Activated T-helper 1 cell treated with anti-CD3 and anti-CD28 coated beads, Interleukin-2, amount 50 U/mL, for 16 hours (primary cell): ENCODE measurements at places on chromosomes 5 and 9.

DNA sequence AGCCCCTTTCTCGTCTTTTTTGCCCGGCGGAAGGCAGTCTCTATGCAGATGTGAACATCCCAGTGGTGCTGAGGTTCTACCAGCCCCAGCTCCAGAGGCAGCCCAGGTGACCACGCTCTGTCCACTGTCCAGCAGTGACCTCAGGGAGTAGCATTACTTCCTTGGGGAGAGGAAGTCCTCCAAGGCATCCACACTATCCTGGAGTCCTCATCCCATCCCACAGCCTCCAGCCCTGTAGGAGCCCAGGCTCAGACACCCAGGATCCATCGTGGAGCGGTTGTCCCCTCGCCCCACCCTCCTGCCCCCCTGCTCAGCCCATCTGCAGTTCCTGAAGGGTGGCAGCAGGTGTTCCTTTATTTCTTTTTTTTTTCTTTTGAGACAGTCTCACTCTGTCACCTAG lies 294.5 kb upstream of the IRX4 start:
- no peak for DNase-seq

- DNase-seq = no peak
Measured at GRCh38 chr9:21683484-21684175, 118.8 kb upstream of the MTAP start.

- no peak for DNase-seq
Measured at GRCh38 chr9:122053567-122054350, 39.3 kb downstream of the TTLL11 start.

GRCh38 chr5:159878988-159879471 lies 37.3 kb upstream of the ADRA1B start:
- no peak for DNase-seq

GRCh38 chr9:94586814-94587213 lies 6.8 kb downstream of the FBP2 start:
- DNase-seq = no peak

- DNase-seq = no peak
Measured at GRCh38 chr9:127380479-127380878, 16.5 kb upstream of the SLC2A8 start.

GRCh38 chr9:133187561-133188005 lies 21.5 kb downstream of the OBP2B start:
- DNase-seq = no peak

DNA sequence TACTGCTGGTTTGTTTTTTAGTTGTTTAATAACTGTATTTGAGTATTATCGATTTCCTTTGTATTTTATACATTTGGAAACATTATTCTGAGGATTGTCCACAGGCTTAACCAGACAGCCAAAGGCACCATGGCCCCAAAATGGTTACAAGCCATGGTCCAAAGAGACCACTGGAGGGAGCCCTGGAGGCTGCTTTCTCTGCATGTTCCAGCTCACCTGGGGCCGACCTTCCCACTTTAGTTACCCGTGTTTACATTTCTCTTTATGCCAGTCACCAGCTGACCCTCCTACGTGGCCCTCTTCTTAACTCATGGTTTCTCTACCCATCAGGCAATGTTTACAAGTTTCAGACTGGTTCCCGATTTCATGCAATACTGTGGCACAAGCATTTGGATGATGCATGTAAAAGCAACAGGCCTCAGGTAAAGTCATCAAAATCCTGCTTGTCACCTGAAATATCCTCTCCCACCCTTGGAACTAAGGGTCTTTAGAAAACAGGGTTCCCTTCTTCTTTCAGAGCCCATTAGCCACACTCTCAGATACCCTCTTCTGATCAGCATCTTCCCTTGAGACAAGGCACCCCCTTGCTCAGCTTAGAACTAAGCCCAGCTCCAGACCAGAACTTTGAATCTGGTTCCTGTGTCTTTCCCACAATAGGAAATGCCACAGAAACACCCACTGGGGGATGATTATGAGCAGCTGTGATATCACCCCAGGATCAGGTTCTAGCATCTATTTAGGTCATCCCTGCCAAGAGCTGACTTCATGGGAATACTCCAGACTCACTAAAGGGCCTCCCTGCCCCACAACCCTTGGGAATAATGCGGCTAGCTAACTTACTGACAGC lies 49.9 kb upstream of the GARNL3 start:
- peak; percentile 30 for DNase-seq

GRCh38 chr5:147732291-147732883 lies 50.1 kb downstream of the JAKMIP2 start:
- no peak for DNase-seq

DNA sequence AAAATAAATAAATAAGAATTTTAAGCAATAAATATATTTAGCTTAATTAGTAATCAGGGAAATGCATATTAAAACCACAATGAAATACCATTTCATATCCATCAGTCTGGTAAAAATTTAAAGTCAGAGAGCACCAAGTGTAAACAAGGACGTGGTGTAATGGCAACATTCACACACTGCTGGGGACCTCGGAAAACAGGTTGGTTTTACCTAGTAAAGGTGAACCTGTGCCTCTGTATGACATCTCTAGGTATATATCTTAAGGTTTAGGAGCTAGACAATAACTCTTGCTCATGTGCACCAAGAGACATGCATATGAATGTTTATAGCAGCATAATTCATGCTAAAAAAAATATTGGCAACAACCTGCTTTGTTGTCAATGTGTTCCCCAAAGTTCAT lies 29.7 kb downstream of the FNBP1 start:
- no peak for DNase-seq

- DNase-seq = no peak
Measured at GRCh38 chr5:174073122-174073660, 27.7 kb downstream of the NSG2 start.

DNA sequence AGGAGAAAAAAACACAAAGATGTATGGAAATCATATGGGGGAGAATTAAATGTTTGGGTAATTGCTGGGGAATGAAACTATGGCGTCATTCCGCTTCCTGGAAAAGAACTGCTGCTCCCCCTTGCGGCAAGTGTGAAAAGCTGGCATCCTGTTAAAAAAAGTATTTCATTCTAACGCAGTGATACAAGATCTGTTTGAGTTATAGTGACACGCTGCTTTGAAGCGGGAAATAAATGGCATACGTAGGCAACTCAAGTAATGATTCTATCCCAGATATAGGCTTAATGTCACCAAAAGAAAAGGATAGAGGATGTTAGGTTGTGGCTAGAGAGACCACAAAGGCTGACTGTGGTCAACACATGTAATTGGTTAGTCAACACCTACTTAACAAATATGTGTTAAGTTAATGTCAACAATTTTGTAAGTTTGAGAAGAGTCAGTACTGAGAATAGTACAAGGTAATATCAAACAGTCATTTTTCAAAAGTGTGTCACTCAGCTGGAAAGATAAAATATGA lies 70.2 kb upstream of the ALDH1A1 start:
- DNase-seq = peak; percentile 4

- DNase-seq = no peak
Measured at GRCh38 chr5:164233791-164234190, 728.4 kb downstream of the MAT2B start.

GRCh38 chr9:127977009-127977883 lies 3.5 kb downstream of the EEIG1 start:
- DNase-seq = no peak

DNA sequence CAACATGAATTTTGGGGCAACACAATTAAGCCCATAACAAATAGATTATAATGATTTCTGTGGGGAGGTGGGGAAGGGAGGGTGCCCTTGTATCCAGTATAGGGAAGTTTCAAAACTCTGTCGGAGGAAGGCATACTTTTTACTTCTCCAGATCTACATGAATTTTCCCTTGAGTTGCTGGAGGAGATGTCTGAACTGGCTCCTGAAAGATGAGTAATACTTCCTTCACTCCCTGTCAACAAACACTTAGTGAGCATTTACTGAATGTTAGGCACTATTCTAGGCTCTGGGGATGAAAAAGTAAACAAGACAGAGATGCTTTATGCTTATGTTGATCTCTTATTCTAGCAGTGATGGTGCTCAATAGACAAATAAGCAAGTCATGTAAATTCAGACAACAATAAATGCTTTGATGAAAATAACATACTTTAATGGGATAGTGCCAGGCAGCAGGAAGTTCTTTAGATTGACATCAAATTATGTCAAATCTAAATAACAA lies 197.9 kb upstream of the ANKH start:
- no peak for DNase-seq

DNA sequence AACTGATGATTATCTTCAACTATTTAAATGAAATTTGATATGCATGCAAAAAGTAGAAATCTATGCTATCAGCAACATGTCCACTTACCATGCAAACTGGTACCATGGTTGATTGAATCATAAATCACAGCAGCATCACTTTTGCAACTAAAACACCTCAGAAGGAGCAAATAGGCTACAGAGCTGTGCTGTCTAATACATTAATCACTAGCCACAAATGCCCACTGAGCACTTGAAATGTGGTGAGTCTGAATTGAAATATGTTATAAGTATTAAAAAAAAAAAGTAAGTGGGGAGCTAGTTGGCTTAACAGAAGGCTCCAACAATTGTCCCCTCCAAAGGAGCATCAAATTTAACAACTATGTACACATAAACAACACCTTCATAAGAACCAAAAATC lies 112.5 kb downstream of the FAM114A2 start:
- no peak for DNase-seq

DNA sequence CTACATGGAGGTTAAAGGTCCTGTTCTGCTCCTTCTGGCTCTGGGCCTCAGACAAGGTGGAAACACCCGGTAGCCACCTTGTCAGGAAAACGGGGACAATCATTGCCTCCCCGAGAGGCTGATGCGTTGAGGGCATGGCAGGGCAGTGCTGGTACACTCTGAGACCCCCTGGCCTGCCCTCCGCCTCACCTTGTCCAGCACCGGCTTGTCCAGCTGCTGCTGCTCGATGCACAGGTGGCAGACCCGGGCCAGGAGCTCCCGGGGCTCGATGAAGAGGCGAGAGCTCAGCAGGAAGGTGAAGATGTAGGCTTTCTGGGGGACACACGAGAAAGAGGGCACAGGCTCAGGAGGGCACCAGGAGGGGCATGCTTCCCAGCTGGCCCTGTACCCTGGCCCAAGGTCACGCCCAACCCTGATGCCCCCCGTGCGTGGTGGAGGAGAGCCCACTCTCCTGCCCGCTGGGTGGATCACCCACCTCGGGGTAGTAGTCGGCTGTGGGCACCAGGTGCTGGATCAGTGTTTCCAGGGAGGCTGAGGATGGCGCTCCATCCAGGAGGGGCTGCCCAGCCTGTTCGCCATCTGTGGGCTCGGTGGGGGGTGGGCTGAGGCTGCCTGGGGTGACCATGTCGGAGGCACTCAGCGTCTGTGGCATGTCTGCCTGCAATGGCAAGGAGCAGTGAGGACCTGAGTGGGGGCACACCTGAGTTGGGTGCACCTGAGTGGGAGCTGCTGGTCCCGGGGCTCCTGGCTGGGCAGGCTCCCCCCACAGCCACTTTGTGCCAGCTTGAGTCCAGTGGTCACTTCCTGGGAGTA lies 66.0 kb upstream of the RNF130 start:
- DNase-seq = no peak

- DNase-seq = no peak
Measured at GRCh38 chr5:175201393-175201792, 242.6 kb downstream of the DRD1 start.

DNA sequence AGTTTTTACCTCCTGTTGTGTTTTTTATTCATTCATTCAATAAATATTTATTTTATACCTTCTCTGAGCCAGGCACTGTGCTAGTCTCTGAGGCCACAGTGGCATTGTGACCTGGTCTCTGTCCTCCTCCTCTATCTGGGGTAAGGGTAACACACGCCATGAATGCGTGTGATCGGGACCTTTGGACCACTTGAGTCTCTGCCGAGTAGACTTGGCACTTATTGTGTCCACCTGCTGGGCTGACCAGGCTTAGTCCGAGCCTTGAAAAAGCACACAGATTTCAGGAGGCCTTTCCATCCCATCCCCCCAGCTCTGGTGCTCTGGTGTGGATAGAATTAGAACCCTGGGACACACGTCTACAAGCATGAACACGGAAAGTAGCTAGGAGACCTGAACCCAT lies 58.7 kb downstream of the ERGIC1 start:
- no peak for DNase-seq

- no peak for DNase-seq
Measured at GRCh38 chr9:134802216-134802795, 78.3 kb upstream of the FCN2 start.

- DNase-seq = no peak
Measured at GRCh38 chr5:160044967-160045366, 36.0 kb downstream of the TTC1 start.

DNA sequence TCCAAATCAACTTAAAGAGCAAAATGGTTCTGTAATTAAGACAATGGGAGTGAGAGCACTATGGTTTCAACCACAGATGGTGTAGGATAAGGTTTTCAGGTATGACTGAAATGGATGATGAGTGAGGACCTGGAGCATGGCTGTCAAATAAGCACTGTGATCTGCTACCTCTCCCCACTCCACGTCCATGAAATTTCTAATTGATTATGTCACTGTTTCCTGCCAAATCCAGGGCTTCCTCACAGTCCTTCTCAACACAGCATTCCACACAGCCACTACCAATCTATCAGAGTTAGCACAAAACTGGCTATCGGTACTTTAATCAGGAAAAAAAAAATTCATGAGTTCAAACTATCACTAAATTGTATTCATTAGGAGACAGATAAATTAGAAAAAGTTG lies 420.4 kb upstream of the WWC1 start:
- DNase-seq = no peak

GRCh38 chr9:125626187-125626586 lies 80.8 kb downstream of the MAPKAP1 start:
- no peak for DNase-seq

DNA sequence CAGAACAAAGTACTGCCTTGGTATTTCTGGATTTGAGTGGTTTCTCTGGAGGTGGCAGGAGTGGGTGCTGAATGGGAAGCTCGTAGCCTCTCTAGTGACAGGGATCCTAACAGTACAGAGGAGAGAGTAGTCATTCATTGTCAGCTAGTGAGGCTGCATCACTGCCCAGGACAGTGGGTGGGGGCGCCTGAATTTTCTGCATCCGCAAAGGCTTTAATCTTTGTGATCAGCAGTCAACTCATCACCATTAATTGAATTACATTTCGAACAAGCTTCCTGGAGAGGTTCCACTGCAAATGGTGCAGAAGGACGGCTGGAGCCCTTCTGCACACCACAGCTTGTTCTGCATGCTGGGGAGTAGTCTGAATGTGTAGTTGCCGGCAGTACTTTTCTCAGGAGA lies 77.5 kb downstream of the HSPA4 start:
- no peak for DNase-seq

DNA sequence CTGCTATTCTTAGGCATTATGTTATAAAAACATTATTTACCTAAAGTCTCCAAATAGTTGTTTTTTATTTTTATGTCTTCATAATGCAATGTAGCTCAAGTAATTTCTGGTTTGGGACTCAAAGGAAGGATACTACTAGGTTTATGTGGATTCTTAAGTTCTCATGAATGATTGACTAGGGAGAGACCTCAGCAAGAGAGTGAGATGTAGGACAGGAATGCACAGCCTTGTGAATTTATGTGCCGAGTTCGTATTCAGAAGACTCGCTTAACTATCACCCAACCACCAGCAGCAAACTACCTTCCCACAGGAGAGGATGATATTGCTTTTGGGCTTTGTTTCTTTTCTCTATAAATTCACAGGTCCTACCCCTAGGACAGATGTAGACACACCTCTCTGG lies 282.9 kb downstream of the ARHGEF28 start:
- DNase-seq = no peak

GRCh38 chr5:124056991-124057723 lies 545.2 kb downstream of the CSNK1G3 start:
- no peak for DNase-seq
